ENCODE measurements at places on chromosomes 4 and X.

DNA sequence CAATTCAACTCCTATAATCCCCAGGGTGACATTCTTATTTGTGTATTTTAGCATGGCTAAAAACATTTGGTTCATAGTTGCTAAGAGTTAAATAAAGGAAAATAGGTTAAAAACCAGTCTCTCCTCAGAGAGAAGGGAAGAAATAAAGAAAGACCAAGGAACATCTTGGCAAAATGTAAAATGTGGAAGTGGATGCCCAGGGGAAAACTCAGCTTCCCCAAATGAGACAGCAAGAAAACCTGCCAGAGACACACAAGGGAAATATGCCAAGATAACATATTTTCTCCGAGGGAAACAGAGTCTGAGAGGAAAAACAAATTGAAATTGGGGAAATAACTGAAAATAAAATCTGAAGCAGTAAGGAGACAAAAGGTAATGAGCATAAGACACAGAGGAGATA, 1569.3 kb downstream of the PCDH18 start:
- no peak for DNase-seq

GRCh38 chrX:49071877-49072711, 1.7 kb downstream of the PRAF2 start:
- peak; percentile 83 for DNase-seq

GRCh38 chr4:169571435-169571834, 40.9 kb downstream of the NEK1 start:
- peak; percentile 52 for DNase-seq

DNA sequence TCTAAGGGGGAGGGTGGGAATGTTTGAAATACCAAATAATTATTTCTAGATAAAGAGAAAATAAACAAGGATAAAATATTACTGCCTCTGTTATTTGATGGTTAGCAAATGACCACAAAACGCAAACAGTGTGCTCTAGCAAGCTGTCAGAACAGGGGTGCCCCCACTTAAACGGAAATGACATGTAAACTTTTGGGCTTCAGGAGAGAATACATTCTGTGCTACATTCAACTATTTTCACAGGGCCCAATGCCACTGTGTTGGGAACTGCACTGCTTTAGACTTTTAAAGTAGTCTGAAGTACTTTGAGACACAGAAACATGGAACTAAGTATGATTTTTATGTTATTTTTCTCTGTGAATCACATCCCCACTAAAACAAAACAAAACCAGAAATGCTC, 14.1 kb downstream of the CD40LG start:
- DNase-seq = no peak
